NCI-H187 (cell line): ENCODE measurements at places on chromosomes 2 and 18.

DNA sequence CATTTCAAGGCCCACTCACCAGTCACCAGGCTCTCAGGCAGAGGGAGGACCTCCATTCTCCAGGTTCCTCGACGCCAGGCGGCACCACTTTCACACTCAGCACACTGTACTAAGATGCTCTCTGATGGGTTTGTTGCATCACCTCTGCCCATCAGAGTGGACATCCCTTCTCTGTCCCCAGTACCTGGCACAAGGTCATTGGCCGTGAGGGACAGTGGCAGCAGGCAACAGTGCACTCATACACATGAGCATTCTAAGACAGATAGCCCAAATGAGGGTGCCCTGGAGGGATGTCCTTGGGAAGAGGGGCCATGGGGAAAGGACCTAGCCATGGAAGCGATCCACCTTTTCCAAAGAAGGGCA, 3.0 kb upstream of the ADRA2B start:
- no peak for DNase-seq

GRCh38 chr2:85405201-85406059, 4.7 kb downstream of the CAPG start:
- DNase-seq, result no peak

DNA sequence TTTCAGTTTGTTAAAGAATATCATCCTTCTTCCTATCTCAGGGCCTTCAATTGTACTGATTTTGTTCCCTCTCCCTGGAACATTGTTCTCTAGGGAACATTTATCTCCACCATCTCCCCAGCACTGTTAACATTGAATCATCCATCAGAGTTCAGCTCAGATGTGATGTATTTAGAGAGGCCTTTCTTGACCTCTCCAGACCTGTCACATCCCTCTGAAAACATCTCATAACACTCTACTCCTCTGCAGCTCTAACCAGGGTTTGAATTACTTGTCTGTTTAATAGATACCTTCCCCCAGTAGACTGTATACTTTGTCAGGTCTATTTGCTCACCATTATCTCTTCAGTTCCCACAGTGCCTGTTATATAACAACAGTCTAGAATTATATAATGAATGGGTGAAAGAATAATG, 98.6 kb downstream of the GALNT1 start:
- no peak for DNase-seq

GRCh38 chr2:25076749-25077148, 34.9 kb downstream of the EFR3B start:
- no peak for DNase-seq

DNA sequence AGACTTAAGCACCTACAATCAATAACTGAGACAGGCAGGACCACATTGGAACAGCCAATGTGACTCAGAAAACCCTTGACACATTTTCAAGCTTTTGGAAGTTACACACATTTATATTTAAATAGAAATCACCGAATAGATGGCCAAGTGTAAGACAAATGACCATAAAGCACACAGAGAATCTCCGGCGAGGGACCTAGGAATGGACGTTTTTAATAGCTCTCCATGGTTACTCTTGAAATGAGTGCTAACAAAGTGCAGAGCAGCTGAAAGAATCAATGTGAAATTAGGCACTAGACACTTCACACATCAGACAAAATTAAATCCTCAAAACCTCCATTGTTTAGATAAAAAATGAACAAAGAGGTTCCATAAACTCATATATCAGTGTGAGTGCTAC, 376.9 kb downstream of the DLGAP1 start:
- no peak for DNase-seq

DNA sequence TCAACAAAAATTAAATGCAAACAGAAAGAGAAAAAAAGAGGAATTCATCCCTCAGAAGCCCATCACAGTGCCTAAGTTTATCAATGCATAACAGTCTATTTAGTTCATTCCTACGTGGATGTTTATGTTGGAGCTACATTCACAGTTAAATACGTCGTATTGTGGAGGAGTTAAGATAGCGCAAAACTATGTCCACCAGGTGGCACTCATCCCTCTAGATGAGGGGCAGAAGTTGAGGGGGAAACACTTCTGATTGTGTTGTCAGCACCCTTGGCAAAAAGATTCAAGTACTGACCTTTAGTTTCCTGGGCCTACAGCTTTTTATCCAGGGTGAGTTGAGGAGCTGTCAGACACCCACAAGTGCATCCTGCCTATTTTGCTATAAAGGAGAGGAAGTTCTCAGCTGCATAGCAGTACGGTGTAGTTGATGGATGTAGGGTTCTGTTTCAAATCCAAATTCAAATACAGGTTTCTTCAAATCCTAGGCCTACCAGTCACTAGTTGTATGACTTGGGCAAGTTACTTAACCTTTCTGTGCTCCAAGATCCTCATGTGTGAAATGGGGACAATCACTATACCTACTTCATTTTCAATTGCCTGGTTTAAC, 26.8 kb upstream of the MYO1B start:
- no peak for DNase-seq
